T-cell (primary cell): ENCODE measurements at places on chromosomes 12 and 14.

GRCh38 chr14:95763875-95764274, 50.0 kb upstream of the TCL1A start:
- no peak for DNase-seq

DNA sequence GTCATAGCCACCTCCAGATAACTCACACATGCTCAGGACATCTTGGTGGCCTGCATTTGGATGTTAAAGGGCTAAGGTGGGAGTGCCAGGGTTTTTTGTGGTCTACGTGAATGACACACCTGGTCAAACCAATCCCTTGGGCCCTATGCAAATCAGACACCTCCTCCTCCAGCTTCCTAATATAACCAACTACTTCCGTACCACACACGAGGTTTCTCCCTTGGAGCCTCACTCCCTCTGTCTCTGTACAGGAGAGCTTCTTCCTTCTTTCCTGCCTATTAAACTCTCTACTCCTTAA, 19.6 kb downstream of the APOBEC1 start:
- no peak for DNase-seq

DNA sequence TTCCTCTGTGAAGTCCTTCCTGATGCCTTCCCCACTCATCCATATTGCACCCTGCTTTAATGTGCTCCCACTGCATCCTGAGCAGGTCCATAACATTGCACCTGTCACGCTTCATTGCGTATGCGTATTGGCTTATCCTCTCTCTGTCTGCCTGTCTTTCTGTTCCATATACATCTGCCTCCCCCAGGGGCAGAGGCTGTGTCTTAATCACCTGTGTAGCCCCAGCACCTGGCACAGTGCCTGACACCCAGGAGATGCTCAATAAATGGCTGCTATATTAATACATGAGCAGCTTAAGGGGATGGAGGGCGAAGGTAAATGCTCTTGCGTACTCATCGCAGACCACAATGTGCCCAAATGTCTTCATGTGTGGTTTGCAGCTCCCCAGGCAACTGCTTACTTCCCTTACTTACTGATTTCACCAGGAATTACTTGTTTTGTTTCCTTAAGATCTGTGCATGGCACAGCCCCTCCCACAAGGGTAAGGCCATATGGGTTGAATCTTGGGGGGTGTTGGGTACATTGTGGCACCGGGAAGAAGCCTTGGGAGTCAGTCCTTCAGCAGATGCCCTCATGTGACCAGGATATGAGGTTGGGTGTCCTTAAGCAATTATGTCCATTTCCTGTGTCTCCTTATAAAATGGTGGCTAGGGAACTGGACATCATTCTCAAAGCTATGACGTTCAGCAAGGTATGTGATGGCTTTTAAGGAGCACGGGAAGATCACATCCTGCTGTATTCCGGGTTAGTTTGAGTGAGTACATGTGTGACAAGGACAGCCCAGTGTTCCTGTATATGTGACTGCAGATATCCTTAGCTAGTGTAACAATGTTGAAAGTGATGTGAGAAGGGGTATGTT, 848 bp upstream of the CPNE6 start:
- no peak for DNase-seq

DNA sequence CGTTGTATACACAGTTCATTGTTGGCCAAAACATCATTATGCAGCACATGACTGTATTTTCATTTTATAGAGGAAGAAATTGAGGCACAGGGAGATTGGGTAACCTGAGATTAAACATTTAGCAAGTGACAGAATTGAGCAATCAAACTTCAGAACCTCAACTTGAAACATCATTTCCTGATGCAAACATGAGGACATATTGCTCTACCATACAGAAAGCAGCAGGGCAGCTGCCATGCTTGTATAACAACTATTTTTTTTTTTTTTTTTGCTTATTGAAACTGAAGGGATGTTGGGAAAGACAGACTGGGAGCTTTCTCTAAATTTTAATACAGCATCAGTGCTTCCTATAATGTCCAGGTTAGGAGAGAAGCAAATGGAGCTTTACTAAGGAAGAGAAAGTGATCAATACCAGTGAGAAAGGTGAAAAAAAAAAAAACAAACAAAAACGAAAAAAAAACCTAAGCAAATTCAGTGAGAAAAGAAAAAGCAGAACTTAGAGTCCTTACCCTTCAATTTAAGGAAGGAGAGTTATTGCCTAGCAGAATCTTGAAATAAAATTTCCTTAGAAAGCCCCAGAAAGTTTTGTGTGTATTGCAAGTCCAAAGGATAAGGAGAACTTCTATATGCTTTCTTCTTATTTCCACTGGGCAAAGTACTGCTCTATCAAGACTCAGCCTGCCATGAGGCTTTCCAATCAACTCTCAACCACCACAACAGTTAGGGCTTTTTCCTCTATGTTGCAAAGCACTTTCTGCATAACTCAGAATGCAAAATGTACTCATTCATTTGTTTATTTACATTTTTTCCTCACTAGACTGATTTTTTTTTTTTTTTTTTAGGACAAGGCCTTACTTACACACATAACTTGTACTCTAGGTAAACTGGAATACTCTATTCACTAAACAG, 21.6 kb downstream of the BTG1 start:
- no peak for DNase-seq

DNA sequence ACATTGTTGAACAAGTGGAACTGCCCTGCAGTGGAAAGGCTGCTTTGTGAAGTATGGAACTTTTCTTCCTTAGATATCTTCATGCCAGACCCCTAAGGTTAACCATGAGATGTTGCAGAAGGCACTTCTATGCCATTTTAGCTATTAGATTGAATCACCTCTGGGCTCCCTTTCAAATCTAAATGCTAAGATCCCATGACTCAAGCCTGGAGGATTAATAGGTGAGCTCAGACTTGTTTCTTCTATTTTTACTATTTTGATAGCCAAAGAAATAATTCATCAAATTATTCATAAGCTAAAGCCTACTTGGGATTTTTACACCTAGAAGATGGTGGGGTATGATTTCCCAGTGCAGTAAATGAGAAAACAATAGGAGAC, 64.3 kb downstream of the DAD1 start:
- DNase-seq, result no peak
